CD4-positive, alpha-beta T cell treated with Interleukin-4 for 1 hour (primary cell): ENCODE measurements at places on chromosomes 12 and 14.
A peak's percentile ranks its signal among the peaks of the same experiment; 100 is the strongest.

- DNase-seq: peak; percentile 74
Measured at GRCh38 chr12:132523576-132524331, 33.8 kb downstream of the FBRSL1 start.

DNA sequence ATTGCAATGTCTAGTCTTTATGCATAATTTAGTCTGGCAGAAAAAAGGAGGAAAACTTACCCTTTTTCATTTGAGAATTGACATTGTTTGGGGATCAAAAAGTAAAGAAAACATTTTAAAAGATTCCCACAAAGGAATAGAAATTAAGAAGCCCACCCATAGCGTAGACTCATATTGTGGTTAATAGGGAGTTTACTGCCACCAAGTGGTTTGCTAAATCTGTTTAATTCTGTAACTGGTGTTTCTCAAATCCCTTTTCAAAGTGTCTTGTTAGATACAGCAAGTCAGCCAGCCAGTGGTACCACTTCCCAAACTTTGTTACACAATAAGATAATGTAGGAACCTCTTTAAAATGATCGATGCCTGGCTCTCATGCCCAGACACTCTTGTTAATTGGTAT lies 180.3 kb downstream of the IPO8 start:
- DNase-seq: no peak

DNA sequence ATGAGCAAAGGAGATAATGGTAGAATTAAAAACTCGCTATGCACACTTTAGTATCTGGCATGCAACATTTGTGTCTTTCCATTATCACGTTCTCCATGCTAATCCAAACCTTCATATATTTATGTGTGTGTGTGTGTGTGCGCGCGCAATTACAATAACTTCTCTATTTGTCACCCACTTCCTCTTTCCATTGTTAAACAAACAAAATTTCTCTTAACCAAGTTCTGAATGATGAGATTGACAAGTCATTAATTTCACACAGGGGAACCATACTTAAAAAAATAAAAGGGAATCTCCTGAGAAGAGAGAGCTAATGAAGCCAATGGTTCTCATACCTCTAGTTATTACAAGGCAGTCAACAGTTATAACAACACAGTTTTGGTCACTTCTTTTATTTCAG lies 575.9 kb upstream of the MDGA2 start:
- DNase-seq: no peak

DNA sequence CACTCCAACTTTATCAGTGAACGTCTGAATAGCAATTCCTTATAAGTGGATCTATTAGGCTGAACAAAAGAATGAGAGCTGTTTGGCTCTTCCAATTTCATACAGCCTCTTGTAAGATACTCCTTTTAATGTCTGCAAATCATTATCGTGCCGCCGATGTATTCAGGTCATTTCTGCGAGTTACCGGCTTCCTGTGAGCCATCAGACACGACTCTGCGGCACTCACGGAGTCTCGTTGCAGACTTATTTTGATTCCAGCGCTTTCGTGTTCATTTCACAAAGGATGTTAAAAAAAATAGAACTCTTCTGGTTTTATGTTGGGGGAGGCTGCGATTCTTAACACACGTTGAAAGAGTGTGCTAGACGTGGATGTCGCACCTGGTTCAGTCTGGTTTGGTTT lies 106.6 kb downstream of the GLT1D1 start:
- no peak for DNase-seq

DNA sequence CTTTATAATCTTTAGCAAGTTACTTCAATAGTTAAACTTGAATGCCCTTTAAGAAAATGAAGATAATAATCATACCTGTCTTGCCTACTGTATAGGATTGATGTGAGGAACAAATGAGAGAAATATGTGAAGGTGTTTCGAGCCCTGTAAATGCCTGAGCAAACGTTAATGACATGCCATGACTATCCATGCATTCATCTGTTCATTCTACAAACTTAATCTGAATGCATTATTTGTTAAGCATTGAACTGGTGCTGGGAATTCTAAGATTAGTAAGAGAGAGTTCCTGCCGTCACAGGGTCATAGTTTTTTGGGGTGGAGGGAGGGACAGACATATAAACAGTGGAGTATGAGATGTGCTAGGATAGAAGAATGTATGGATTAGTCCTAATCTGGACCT lies 111.5 kb upstream of the PRICKLE1 start:
- no peak for DNase-seq

DNA sequence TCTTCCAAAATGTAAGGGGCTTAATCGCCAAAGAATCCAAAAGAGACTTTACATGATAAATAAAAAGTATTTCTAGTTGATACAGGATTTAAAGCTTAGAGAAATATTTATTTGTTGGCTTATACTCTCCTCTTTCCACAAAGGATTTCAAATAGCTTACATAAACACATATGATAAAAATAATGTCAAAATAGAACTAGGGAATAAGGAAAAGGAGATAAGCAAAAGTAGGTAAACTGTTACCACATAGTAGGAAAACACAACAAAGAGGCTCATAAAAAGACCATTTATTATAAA lies 387.0 kb downstream of the EGLN3 start:
- no peak for DNase-seq
